ENCODE measurements at places on chromosomes 5 and 9. TPM values are rescaled to one million over a fixed set of nuclear protein-coding genes. Genes with fewer than 3 reads are reported as not detected.

The HACD4 gene
- 3.3 TPM for total RNA-seq

The IL3 gene
- not detected for total RNA-seq

The TLX3 gene
- not detected for total RNA-seq

The PCDHB10 gene
- total RNA-seq: 5.4 TPM

The RIGI gene
- total RNA-seq: 8.2 TPM

The LCN9 gene
- not detected for total RNA-seq

The PCDHB7 gene
- total RNA-seq: 4.4 TPM

The ROR2 gene
- total RNA-seq: 1.8 TPM

The SPATA31E1 gene
- not detected for total RNA-seq

The LECT2 gene
- not detected for total RNA-seq

The PLAC8L1 gene
- not detected for total RNA-seq

The GARIN3 gene
- not detected for total RNA-seq

The FAM163B gene
- not detected for total RNA-seq

The CORO2A gene
- 3.3 TPM for total RNA-seq

The ANKRD34B gene
- total RNA-seq: not detected

The CARD9 gene
- 19.8 TPM for total RNA-seq

The PIP5KL1 gene
- not detected for total RNA-seq

The BAAT gene
- total RNA-seq: not detected

The PAEP gene
- total RNA-seq: not detected

The COL15A1 gene
- 37.7 TPM for total RNA-seq

The ANGPTL2 gene
- total RNA-seq: 54.3 TPM

The WDR38 gene
- not detected for total RNA-seq

The PCSK1 gene
- total RNA-seq: 0.42 TPM

The EGR1 gene
- 3.1 TPM for total RNA-seq

The STPG3 gene
- total RNA-seq: not detected

The LCN2 gene
- not detected for total RNA-seq

The ENTREP1 gene
- total RNA-seq: 3.1 TPM

The IFNA5 gene
- not detected for total RNA-seq

The PCDHB12 gene
- total RNA-seq: 5.7 TPM

The UBE2QL1 gene
- total RNA-seq: 0.60 TPM

The CD180 gene
- 0.39 TPM for total RNA-seq

The NOL8 gene
- total RNA-seq: 36.5 TPM
